Muscle of back (tissue), 13 donors: ENCODE measurements at places on chromosomes 1 and 21.

- no peak for DNase-seq
Measured at GRCh38 chr1:53135735-53136114, 6.7 kb downstream of the SLC1A7 start.

DNA sequence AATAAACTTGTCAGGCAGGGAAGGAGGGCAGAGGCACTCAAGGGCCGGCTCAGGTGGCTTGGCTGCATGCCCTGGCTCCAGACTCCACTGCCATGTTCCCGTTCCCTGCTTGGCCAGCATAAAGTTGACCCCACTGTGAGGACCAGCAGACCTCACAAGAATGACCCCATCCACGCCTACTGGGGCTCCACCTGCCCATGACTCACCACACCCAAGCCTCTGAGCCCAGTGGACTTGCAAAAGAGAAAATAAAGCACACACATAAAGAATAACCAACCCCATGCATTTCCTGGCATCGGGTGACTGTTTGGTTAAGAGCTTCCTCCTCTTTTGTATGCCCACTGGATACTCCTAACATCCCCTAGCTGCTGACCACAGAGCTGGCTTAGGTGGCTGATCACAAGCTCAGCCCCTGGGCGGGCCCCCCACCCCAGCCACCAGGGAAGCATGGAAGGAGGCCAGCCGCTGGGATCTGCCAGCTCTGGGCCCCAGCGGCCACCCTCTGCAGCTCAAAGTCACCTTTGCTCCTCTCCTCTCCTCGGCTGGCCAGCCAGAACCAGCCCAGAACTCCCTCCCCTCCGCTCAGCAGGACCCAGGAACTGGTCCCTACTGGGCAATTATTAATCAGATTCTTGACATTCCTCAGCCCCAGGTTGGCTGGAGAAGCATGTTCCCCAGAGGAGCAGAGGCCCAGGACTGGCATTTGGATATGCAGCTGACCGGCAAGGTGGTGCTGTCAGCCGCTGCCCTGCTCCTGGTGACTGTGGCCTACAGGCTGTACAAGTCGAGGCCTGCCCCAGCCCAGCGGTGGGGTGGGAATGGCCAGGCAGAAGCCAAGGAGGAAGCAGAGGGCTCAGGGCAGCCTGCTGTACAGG lies at the start of gene KLHDC7A:
Gene KLHDC7A, plus strand, starts transcription at position 616 of the 875 bp plus-strand sequence. Its CDS starts 52 bp downstream, at position 668.
- no peak for DNase-seq

DNA sequence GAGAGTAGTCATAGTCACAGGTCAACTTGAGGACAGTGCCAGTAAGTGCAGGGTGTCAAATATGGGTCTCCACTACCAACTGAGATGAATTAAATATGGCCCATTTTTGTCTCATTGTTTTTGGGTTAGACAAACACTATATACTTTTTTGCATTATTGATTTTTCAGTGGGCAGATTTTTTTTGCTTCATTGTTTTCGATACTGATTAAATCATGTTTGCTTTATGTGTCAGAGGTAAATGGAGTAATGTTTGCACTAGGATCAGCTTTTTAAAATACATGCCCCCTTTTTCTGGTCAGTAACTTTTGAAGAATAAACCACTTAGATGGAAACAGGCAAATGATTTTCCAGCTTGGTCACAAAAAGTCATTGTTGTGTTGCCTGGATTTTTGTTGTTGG lies 199.0 kb downstream of the USH2A start:
- no peak for DNase-seq

DNA sequence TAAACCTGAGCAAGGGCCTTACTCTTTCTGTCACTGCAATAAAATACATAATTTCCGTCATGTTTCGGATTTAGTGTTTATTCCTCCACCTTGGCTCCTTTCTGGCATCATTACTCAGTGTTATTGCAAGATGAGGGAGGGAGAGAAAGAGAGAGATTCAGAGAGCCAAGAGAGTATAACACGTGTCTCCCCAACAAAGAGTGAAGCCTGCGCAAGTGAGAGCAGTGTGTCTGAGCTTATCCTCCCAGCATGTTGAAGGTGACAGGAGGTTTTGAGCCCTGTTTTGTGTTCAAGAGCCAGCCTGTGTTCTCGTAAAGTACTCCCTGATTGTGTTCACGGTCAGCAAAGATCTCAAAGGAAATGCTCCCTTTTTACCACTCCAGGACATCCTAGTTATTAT lies 6.3 kb downstream of the RUNX1 start:
- no peak for DNase-seq

DNA sequence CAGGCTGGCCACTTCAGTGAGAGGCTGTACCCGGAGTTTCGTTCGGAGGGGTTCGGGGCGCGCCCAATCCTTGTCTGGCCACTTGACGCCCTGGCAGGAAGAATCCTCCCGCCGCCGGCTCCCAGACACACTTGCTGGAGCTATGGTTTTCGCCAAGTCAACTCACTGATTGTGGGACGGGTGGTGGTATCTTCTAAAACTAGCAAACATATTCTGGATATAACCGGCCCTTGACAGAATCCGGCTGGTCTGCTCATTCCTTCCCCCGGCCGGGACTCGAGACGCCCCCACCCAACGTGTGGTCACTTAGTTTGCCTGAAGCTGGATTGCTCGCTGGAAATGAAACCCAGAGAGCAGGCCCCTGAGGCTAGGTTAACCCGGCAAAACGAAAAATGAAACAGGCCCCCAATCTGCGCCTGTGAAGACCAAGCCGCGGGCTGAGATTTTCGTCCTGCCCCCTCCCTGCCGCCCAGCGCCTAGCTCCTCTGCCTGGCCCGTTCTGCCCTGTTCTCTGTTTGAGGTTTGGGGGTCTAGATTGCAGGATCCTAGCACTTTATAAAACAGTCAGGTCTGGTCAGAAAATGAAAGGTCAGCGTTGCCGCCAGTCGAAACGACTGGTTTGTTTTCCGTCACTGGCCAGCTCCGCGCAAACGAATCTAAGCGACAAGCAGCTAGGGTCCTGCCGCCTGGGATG lies 4.6 kb downstream of the GFI1 start:
- no peak for DNase-seq

- DNase-seq = peak; percentile 13
Measured at GRCh38 chr1:50704126-50704525, 255.9 kb downstream of the FAF1 start.

- DNase-seq = peak; percentile 28
Measured at GRCh38 chr1:36083635-36084496, at the start of gene TEKT2. Gene TEKT2 (plus strand): TSS chr1:36084094. CDS start chr1:36084922, 828 bp downstream.

- no peak for DNase-seq
Measured at GRCh38 chr1:200899954-200900867, 5.5 kb downstream of the INAVA start.

GRCh38 chr1:232904131-232904530 lies 46.3 kb upstream of the NTPCR start:
- no peak for DNase-seq

- no peak for DNase-seq
Measured at GRCh38 chr21:18370301-18370700, 33.3 kb downstream of the TMPRSS15 start.

- DNase-seq = no peak
Measured at GRCh38 chr1:203547771-203548421, 53.9 kb downstream of the OPTC start.

GRCh38 chr1:39406533-39407450 lies 84.6 kb upstream of the BMP8A start:
- DNase-seq = no peak

GRCh38 chr1:17246971-17247370 lies 1.9 kb upstream of the PADI3 start:
- no peak for DNase-seq

DNA sequence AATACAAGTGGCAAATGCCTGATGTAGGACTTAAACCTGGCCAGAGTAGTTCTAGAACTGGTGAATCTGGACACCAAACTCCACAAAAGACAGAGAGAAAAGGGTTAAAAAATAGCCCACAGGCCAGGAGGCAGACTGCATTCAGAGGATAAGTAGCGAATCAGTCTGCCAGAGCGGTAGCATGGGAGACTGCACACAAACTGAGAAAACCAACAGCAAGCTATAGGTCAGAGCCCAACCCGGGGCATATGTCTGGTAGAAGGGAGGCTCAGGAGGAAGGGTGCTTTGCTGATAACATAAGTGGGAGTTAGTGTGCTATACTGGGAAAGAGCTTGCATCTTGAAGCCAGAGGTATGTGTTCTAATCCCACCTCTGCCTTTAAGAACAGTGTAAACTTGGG lies 4.0 kb downstream of the LRRC53 start:
- no peak for DNase-seq

DNA sequence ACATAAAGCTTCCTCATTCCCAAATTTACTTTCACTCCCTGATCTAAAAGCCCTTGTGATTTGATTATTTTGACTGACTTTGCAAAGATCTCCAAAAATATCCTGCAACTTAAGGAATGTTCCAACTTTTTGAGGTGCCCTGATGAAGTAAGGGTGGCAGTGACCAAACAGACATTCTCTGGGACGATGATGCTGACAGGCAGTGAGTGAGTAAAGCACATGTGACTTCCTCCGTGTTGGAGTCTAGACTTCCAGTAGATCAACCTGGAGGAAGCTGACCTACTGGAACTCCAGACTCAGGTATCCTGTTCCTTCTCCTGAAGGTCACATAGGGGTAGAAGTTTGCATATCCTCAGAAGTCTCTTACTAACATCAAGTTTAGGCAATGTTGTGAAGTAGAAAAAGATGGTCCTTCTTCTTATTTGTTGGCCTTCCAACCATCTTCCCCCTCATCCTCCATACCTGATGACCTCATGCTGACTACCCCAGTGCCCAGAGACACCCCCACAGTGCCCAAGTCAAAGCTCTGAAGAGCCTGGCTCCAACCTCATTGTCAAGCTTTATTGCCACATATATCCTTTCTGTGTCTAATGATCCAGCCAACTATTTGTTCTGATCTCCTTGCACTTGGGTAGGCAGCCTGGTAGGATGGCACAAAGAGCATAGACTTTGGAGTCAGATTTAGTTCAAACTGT lies 16.0 kb downstream of the TNFSF4 start:
- DNase-seq = no peak

DNA sequence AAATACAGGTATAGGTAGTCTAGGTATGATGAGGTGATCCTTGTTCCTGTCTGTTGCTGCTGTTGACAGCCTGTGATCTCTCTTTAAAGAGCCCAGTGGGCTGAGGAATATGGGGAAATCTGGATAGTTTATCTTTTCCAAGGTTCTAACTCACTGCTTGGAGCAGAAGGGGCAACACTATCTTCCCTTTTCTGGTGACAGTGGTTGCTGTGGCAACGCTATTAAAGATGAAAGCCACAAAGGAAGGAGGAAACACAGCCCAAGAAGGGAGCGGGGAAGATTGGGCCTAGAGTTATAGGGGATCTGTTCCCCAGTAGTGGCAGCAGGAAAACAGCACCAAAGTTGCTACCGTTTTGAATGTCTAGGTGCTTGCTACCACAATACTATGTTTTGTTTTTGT lies 8.8 kb downstream of the PCP4L1 start:
- DNase-seq = no peak

- DNase-seq = no peak
Measured at GRCh38 chr1:186454981-186455380, 5.9 kb downstream of the PDC start.

- peak; percentile 37 for DNase-seq
Measured at GRCh38 chr1:215992620-215993019, 425.5 kb downstream of the KCTD3 start.

- no peak for DNase-seq
Measured at GRCh38 chr1:158434741-158435140, 8.7 kb upstream of the OR10K2 start.

GRCh38 chr1:160907976-160908375 lies 23.0 kb upstream of the ITLN1 start:
- no peak for DNase-seq

DNA sequence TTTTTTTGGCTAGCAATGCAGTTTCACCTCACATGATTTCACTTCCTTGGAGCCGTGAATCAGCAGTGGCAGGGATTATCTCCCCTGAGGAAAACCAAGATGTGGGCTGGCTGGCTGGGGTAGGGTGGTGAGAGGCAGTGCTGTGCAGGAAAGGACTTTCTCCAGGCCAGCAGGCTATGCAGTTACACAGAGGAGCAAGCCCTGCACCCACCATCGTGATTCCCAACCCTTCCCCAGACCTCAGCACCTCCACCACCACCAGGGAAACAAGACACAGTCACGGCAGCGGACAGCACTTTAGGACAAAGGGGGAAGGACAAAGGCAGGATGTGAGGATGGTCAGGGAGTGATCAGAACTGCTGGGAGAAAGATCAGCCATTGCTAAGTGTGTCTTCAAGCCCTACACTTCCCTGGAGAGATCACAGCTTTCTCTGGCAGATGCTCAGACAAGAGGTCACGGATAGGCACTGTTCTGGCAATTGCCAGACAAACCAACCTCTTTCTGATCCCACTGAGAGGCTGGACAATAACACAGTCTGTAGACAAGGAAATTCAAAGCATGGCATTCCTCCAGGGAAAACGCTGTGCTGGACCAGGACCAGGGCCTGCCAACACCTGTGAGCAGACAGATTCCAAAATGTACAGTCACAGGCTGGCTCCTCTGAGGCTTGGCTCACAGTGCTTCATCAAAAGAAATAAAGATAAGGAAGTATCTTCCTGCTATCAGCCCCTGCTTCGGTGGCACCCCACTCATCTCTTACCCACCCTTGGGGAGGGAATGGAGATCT lies 509.4 kb downstream of the SMYD3 start:
- DNase-seq = no peak

GRCh38 chr1:94883691-94884090 lies 43.2 kb downstream of the CNN3 start:
- DNase-seq = peak; percentile 49

DNA sequence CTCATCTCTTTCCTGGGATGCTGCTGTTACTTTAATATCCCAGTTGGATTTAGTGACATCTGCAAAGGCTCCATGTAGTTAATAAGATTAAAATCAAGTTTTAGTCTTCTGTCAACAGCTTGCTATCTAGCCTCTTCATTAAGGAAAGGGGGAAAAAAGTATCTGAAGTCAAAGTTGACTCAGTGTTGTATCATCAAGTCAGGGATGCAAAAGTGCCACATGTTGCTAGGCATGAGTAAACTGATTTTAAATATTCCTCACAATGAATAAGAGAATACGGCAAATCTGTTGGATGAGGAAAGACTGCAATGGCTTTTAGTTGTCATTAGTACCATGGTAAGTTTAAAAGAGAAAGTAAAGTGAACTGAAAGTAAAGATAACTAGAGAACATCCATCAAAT lies 383.2 kb upstream of the ZRANB2 start:
- no peak for DNase-seq

- DNase-seq = no peak
Measured at GRCh38 chr1:48266576-48266975, 44.1 kb downstream of the SLC5A9 start.

DNA sequence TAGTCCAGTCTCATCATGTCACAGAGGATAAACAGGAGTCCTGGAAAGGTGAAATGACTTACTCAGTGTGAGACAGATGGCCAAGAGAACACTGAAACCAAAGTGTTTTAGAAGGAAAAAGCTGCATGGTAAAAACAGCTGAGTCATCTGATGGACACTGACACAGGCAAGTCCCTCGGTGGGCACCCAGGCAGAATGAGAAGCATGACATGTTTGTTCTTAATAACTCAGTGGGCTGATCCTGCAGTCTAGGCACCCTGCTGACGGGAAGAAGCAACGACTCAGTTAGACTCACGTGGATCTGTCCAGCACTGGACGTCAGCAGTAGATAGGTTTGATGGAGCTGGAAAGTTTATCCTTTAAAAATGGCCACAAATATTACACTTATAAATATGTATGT lies 116.9 kb downstream of the RGS7 start:
- no peak for DNase-seq

GRCh38 chr1:74396933-74397332 lies 115.5 kb downstream of the LRRC53 start:
- peak; percentile 57 for DNase-seq
